CD4-positive, alpha-beta T cell treated with Interleukin-21 for 1 hour (primary cell): ENCODE measurements at places on chromosomes 16 and 17.

DNA sequence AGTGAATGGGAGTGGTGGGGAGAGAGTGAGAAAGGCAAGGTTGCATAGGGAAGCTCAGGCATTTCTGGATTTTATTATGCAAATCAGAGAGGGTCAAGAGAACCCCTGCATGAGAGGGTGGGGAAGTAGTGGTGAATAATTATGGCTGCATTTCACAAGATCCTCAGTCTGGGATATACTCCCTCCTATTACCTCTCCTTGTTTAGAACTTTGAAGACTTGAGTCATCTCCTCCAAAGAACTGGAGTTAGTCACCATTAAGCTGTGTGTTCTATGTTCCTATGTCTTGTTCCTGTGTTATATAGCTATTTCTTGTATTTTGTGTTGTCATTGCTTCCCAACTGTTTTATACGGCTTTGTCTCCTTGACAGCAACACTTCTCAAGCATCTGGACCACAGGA is 18.4 kb downstream of the SOX9 start:
- no peak for DNase-seq

DNA sequence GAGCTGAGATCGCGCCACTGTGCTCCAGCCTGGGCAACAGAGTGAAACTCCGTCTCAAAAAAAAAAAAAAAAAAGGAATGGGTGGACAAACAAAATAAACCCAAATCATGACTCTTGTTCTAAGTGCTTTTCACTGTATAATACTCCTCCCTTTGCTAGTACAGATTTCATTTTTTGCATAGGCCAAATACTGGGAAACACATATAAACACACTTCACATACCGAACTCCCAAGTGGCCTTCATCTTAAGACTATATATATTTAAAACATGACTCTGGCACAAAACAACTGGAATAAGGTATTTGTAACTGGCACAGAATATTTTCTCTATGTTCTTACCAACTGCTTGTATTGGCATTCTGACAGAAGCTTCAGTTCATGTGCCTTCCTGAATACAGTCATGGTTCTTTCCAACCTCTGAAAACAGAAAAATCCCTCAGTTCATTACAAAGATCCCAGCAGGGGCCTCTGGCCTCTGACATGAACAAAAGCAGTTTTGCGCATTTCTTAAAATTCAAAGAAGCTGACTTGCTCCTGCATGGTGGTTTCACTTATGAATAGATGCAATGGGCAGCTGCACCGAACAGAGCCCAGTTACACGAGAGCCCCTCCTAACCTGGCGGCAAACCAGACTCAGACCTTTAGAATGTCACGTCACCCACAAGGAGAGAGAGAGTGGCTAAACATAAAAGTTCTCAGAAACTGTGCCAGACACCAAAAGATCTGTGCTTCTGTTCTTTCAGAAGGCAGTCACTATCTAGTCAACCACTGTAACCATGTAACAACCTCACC is 19.1 kb upstream of the COPRS start:
- no peak for DNase-seq

DNA sequence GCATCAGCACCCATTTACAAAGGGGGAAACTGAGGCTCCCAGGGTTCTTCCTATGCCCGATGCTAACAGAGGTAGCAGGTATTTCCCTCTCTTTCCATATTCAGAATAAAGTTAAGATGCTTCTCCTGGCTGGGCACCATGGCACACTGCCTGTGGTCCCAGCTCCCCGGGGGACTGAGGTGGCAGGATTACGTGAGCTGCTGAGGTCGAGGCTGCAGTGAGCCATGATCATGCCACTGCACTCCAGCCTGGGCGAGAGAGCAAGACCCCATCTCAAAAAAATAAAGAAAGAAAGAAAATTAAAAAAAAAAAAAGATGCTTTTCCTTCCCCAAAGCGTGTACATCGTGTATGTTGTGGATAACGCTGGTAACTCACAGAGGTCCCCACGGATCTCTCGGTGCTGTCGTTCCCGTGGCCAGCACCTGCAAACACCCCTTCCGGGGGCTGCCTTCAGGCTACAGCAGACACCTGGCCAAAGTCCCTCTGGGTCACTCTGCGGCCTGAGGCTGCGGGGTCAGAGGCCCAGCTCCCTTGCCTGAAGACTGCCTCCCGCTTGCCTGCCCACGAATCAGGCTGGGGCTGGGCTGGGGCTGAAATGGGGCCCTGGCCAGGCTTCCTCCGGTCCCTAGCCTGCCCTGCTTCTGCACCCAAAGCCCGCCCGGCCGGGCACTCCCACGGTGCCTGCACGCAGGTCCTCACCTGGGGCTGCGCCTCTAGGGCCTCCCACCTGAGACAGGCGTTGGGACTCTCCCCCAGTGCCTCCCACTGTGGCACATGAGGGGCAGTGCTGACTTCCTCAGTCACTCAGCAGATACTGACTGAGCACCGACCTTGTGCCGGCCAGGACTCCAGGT is 63.1 kb downstream of the ZDHHC7 start:
- no peak for DNase-seq

DNA sequence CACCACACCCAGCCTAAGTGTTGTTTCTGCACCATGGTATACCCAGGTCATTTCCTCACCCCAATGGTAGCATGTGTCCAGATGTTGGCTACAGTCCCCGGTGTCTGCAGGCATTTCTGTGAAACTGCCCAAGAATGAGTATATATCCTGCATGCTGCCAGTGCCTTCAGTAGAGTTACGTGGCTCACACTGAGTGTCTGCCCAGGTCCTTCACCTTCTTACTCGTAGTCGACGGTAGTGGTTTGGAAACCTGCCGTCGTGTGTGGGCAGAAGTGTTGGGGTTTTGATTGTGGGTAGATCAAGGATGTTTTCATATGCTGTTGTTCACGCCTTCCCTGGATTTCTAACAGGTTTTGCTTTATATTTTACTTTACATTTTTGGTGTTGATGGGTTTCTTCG is 16.8 kb downstream of the TCF25 start:
- DNase-seq: no peak

DNA sequence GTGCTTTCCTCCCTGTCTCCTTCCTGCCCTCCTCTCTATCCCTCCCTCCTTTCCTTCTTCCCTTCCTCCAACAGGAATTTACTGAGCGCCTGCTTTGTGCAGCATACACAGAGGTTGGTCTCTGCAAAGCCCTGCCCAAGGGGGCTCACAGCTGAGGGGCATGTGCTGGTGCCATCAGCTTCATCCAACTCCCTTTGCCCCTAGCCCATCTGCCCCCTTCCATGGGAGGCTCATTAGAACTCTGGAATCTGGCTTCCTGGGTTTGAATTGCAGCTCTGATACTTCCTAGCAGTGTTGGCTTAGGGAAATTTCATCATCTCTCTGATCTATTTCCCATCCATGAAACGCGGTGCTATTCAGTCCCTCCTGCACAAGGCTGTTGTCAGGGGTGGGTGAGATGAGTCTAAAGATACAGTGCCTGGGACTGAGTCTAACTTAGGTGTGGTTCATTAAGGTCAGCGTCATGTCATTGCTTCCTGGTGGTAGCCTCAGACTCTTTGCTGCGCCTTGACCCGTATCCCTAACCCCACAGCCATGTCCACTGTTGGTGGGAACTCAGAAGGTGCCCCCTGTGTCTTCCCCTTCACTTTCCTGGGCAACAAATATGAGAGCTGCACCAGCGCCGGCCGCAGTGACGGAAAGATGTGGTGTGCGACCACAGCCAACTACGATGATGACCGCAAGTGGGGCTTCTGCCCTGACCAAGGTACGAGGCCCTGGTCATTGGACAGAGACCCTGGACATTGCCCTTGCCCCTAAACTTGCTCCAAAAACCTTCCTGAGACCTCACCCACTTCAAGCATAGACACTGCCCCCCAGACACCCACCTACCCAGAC is 10.3 kb downstream of the MMP2 start:
- DNase-seq: no peak

DNA sequence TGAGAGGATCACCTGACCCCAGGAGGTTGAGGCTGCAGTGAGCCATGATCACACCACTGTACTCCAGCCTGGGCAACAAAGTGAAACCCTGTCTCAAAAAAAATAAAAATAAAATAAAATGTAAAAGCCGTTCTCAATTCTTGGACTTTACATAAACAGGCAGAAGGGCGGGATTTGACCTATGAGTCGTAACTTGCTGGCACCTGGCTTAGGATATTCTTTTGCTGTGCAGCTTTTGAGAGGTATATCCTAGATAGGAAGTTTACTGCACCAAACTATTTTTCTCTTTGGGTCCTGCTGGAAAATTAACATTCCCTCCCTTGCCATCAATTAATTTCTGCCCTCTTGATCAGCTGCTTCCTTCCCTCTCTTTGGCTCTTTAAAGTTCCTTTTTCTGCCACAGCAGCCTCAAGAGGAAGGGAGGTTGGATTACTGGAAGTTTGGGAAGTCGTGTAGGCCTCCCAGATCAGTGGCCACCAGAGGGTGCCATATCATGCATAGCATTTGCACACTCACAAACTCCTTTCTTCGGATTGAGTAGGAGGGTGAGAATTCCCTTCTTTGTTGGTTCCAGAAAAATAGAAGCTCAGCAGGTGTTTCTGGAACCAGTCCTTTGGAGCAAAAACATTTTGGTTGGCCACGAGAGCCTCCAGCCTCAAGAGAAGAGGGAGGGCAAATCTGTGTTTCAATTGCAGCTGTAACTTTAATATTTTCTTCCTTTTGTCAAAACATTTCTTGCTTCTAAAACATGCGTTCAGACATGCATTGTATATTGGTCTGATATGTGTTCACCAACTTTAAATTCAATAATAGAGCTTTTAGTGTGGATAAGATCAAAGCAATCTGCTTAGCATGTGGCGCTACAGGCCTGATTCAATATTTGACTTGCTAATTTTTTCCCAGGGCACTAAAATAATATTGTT is 147.3 kb downstream of the CCDC182 start:
- DNase-seq: peak; percentile 45

- DNase-seq: no peak
Measured at GRCh38 chr16:79997257-79997656, 396.7 kb upstream of the MAF start.

GRCh38 chr17:75338335-75338734 is 49.1 kb upstream of the SLC25A19 start:
- DNase-seq: peak; percentile 31

- no peak for DNase-seq
Measured at GRCh38 chr16:88784856-88785105, 239 bp downstream of the PIEZO1 start.

GRCh38 chr16:49027420-49027819 is 254.2 kb downstream of the CBLN1 start:
- no peak for DNase-seq

DNA sequence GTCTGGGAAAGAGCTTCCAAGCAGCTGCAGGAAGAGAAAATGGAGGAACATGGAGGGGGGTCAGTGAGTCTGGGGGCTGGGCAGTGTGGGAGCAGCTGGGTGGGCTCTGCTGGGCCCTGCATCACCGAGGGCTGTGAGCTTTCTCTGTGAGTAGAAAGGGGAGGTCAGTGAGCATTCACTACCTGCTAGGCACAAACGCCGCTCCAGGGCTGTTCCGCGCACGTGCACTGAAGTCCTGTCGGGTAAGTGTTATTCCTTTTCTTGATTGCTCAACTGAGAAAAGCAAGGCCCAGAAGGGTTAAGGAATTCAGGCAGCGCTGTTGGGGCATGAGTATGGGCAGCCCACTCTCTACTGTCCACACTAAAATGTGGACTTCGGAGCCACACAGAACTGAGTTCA is 4.7 kb downstream of the CACNG5 start:
- DNase-seq: no peak

DNA sequence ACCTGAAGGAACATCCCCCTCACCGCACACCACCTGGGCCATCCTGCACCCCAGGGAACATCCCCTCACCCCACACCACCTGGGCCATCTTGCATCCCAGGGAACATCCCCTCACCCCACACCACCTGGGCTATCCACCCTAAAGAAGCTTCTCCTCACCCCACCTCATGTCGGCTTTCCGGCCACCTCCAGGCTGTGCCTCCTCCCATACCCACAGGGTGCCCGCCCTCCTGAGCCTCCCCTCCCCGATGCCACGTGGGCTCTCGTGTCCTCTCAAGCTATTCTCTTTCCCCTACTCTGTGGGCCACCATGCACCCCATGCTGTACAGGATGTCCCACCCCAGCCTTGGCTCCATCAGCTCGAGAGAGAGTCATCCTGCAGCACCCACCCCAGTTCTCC is 18.0 kb downstream of the MYLK3 start:
- DNase-seq: no peak

DNA sequence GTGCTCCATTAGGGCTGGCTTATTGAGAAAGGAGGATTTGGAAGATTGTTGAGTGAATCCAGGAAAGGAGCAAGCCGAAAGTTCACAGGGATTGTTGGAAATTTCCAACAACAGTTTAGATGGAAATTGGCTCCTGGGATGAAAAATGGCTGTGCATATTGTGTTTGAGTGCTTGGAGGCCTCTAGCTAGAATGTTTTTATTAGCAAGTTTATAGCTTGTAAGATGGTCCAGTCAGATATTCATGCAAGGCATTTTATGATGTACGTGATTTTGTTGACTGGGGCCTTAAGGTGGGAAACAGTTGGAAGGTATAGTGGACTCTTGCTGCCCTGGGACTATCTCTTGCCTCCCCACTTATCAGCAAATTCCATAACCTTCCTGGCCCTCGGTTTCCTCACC is 216.7 kb downstream of the PRKCA start:
- no peak for DNase-seq

- no peak for DNase-seq
Measured at GRCh38 chr17:31696703-31697325, 162.2 kb downstream of the COPRS start.

- no peak for DNase-seq
Measured at GRCh38 chr16:51155199-51155607, 4.1 kb upstream of the SALL1 start.

- no peak for DNase-seq
Measured at GRCh38 chr16:6636457-6636856, 696.2 kb upstream of the RBFOX1 start.

DNA sequence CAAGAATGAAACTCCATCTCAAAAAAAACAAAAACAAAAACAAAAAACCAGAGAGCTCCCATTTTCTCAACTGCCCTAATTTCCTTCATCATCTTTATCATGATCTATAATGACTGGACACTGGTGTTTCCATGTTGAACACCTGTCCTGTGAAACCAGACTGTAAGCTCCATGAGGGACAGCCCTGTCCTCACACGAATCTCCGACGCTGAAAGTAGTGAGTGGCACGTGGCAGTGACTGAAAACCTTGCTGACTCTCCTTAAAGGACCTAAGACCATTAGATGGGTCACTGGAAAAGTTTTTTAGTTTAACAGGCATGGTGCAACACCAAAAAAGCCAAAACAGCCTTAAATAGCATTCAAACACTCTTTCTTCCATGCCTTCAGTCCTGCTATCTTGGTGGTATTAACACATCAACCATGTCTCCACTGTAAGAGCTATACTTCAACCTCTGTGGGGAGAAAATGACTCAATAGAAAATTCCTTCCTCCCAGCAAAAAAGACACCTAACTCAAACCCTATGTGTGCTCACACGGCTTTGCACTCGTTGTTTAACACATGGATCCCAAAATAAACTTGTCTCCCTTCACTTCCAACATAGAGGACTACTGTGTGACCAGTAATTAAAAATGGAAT is 8.3 kb downstream of the AXIN2 start:
- no peak for DNase-seq

GRCh38 chr17:61158376-61158775 is 241.3 kb upstream of the TBX2 start:
- DNase-seq: no peak
